ENCODE measurements at places on chromosomes 6 and 20.

DNA sequence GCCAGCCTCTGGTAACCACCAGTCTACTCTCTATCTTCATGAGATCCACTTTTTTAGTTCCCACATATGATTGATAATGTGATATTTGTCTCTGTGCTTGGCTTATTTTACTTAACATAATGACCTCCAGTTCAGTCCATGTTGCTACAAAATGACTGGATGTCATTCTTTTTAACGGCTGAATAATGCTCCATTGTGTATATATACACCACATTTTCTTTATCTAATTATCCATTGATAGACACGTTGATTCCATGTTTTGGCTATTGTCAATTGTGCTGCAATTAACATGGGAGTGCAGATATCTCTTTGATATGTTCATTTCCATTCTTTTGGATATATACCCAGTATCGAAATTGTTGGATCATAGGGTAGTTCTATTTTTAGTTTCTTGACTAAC lies 89.3 kb downstream of the ATRN start:
- DNase-seq = no peak

GRCh38 chr6:33904050-33904746 lies 100.4 kb upstream of the MLN start:
- DNase-seq = no peak

DNA sequence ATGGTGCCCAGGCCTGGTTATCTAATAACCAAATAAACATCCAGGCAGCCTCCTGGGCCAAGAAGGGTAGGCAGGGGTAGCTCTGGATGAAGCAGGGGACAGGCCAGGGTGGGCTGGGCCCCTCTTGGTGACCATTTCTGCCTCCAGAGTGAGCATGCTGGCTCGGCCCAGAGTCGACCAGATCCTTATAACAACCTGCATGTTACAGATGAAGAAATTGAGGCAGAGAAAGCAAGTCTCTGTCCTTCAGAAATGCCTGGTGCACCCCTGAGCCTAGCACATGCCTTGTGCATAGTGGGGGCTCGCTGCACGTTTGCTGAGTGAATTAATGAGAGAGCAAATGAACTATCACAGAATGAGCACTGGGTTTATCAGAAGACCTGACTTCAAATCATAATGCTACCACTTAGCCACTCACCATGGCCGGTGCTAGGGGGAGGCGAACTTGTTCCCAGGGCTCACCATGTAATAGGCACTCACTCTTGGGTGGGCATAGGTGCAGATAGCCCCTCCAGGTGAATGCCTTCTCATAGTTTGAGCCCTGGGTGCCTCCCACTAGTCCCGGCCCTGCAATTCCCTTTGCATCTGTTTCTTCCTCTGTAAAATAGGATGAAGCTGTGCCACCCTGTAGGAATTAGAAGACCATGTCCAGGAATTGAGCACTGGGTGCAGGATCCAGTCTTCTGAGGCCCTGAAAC lies 3.8 kb upstream of the APCDD1L start:
- no peak for DNase-seq

DNA sequence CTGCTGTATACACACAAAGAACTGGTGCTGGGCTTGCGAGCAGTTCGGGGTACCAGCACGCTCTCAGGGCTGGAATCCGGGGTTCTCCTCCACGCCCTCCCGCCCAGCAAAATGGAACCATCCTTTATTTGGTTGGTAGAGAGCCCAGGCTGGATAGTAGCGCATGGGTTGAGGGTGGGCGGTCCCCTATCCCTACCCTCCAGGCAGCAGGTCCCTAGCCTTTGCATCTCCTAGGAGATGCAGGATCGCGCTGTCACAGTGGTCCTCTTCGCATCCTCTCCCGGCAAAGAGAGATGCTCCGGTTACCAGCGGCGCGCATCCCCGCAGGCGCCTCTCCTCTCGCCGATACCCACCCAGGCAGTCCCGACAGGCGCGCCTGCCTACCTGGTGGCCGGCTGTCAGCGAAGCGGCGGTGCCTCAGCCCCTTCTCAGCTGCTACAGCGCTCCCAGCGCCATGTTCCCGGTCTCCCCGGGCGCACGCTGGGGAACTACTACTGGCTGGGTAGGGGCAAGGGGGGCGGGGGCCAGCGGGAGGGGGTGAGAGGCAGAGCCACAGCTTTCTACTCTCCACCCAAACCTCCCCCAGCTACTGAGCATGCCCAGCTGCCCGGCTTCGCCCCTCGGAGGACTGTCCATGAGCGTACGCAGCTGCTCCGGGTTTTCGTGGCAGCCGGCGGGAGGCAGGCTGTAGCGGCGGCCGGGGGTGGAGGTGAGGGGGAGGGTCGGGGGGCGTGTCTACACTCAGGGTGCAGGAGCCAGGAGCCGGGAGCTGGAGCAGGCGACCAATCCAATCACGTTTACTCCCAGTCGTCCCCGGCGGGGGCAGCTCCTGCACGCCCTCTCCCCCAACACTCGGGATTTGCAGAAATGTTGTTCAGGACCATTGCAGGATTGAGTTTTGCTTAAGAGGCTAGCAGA lies at the start of gene PAK5:
Gene PAK5 (minus strand): TSS at position 699 of the 918 bp plus-strand sequence. CDS start 194,748 bp downstream, outside the sequence.
- no peak for DNase-seq

GRCh38 chr6:52984247-52984646 lies 10.8 kb downstream of the GSTA4 start:
- no peak for DNase-seq

DNA sequence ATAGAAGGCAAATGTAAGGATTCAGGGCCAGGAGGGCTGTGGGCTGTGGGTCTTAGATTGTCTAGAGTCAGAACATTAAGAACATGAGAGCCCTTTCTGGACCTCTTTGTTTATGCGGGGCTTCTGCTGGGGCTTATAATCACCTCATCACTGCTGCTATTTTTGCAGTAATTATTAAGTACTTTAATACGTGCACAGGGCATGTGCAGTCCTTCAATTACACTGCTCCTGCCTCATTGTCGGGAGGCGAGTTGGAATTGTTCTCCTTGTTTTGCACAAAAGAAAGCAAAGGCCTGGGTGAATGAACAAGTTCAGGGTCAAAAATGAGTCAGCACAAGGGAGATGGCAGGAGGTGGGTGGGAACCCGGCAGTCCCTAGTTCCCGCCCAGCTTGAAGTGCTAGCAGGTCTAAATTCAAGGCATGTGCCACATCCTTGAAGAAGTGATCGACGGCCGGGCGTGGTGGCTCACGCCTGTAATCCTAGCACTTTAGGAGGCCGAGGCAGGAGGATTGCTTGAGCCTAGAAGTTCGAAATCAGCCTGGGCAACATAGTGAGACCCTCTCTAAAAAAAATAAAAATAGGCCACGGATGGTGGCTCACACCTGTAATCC lies 34.4 kb upstream of the PTPN1 start:
- no peak for DNase-seq

- no peak for DNase-seq
These were observed 35.6 kb downstream of the ARFGEF2 start for GRCh38 chr20:48957053-48957481.

GRCh38 chr20:58177799-58178198 lies 50.7 kb downstream of the ANKRD60 start:
- no peak for DNase-seq

DNA sequence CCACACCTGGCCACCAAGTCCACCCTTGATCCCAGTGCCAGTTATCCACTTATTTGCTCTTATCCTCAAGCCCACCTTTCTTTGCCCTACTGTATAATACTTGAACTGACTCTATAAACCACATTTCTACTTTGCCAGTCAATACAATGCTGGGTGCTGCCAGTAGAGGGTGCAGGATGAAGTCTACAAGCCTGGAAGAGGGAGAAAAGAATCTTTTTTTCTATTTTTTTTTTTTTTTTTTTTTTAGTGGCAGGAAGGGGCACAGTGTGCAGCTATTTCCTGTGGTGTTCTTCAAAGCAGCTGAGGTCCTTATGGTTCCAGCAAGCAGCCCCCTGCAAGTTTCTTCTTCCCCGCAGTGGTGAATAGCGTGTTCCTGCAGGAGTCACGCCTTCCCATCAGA lies 22.2 kb upstream of the GABRR1 start:
- no peak for DNase-seq

GRCh38 chr6:96022225-96022624 lies 6.5 kb downstream of the FUT9 start:
- DNase-seq = no peak

All from stimulated activated CD4-positive, alpha-beta T cell treated with anti-CD3 and anti-CD28 coated beads, Interleukin-1b, Interleukin-23, amount 100 ng/mL, for 24 hours (primary cell).